ENCODE measurements at places on chromosomes 6 and 20.

DNA sequence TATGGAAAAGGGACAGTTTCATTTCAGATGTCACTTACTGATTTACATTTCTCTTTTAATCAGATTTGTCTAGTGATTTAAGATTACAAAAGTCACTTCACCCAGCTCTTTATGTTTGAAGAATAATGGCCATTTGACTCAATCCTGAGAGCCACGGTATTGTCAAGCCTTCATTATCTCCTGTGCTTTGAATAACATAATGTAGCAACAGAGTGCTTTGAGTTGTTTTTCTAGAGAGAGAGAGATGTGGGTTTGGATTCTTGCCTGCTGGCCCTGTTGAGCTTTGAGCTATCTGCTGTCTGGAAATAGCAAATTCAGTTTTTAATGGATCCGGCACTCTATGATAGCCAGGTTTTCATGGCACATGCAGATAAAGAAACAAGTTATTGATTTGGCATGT is 478.4 kb upstream of the SOX4 start:
- no peak for DNase-seq

DNA sequence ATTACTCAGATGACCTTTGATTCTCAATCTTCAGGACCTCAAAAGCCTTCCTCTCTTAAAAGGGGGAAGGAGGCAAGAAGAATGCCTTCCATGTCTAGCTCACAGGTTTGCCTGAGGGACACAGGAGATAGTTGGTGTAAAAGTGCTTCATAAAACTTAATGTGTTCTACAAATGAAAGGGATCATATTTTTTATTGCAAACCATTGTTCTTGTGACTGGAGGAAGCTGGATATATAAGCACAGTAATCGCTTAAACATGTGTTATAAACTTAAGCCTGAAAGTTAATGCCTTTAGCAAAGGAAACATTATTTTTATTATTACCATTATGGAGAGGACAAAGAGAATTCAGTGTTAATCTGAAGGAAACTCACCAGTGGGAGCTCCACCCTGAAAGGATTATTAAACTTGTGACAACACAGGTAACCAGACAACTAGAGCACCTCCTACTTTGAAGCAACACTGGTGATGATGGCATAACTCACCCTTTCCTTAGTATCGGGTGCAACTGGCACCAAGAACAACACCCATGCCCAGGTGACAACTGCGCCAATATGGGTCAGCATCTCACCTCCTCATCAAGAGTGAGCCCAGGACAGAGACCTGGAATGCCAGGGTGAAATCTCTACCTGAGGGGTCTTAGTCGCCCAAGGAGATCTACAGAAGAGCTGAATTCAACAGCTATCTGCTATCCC is 288.7 kb upstream of the PRDM1 start:
- DNase-seq, result no peak

DNA sequence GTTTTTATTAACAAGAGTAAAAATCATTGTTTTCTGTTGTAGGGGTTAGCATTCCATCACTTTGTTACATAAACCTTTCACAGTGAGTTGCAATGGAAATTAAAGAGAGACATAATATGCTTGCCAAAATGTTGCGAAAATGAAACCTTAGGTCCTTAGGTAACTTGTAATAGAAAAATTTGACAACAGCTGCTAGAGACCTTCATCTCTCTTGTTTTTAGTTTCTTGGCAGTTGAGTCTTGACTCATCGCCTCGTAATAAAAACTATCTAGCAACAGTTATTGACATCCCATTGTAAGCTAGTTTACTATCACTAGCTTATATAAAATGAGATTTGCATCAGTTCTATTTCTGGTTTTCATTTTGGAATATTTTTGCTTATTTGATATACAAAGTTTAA is 179.0 kb upstream of the MMS22L start:
- DNase-seq, result no peak

- no peak for DNase-seq
Measured at GRCh38 chr6:70252604-70253003, 50.3 kb downstream of the COL9A1 start.

- DNase-seq, result no peak
Measured at GRCh38 chr6:163720005-163720404, 305.5 kb downstream of the QKI start.

DNA sequence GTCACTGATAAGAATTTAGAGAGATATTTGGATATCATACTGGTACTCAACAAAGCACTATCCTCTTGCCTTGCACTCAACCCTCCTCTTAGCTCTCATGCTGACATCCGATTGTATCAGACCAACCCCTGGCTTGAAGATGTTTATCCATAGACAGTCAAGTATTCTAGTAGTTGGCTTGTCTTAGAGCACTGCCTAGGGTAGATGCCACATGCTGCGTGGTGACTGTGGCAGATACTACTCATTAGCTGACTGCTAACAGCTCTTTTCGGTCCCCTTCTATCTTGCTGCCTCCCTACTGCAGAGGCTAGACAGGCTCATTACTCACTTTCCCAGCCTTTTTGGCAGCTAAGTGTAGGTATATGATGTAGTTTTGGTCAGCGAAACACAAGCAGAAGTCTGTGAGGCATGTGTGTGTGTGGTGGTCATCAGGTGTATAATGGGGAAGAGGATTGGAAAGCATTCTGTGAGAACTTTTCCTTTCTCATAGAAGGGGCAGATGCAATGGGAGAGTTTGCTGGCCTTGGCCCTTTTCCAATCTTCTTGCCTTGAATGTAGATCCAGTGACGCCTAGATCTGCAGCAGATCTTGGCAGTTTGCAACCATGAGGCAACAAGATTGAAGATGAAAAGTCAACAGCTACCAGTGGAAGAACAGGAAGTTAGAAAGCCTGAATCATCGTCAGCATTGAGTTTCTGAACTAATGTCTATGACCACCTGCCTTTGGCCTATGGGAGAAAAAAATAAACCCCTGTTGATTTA is 4.4 kb upstream of the IFNGR1 start:
- no peak for DNase-seq

- no peak for DNase-seq
Measured at GRCh38 chr6:227812-228338, 64.4 kb upstream of the DUSP22 start.

- no peak for DNase-seq
Measured at GRCh38 chr6:136757150-136757549, 35.1 kb downstream of the MAP3K5 start.

- no peak for DNase-seq
Measured at GRCh38 chr6:166005401-166005943, 162.2 kb downstream of the TBXT start.

GRCh38 chr6:139982652-139983295 is 608.3 kb upstream of the CITED2 start:
- DNase-seq, result no peak

- peak; percentile 61 for DNase-seq
Measured at GRCh38 chr6:30219244-30219643, 6.0 kb upstream of the TRIM26 start.

GRCh38 chr6:33880766-33881165 is 77.0 kb upstream of the MLN start:
- no peak for DNase-seq

GRCh38 chr20:35575958-35576357 is 34.1 kb downstream of the ERGIC3 start:
- no peak for DNase-seq

DNA sequence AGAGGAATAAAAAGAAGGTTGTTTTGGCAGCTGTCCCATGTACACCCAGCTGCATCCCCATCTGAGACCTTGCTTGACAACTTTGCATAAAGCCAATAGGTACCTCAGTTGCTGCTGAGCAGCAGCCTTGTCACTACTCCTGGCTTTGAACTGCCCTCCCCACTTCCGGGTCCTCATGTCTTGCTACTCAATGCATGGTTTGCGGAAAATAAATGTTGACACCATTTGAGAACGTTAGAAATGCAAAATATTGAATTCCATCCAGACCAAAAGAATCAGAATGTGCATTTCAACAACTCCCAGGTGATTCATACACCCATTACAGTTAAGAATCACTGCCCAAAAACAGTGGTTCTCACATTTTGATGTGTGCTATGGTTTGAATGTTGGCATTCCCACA is 32.9 kb downstream of the GPX5 start:
- no peak for DNase-seq

GRCh38 chr6:126372626-126373025 is 32.7 kb downstream of the CENPW start:
- no peak for DNase-seq

GRCh38 chr6:41700463-41701347 is 34.7 kb downstream of the TFEB start:
- no peak for DNase-seq

- no peak for DNase-seq
Measured at GRCh38 chr20:41248368-41249024, 69.0 kb downstream of the ZHX3 start.

DNA sequence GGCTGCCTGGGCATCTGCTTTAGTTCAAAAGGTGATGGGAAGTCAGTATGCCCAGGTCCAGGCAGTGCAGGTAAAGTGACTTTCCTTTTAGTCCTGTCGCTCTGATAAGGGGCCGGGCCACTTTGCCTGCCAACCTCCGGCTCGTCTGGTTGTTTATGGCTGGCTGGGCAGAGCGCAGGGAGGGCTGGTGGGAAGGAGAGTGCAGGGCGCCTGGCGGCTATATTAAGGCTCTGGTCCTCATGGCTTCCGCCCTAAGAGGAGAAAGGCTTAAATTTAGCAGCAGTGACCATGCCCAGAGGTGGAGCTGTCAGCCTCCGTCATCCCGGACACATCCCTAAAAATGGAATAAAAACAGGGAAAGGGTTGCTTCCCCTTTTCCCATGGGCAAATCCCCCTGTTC is 14.6 kb downstream of the GATA5 start:
- peak; percentile 23 for DNase-seq

- no peak for DNase-seq
Measured at GRCh38 chr6:8642854-8643253, 207.5 kb upstream of the SLC35B3 start.

GRCh38 chr6:44072959-44073611 is 54.2 kb downstream of the MRPL14 start:
- peak; percentile 68 for DNase-seq

DNA sequence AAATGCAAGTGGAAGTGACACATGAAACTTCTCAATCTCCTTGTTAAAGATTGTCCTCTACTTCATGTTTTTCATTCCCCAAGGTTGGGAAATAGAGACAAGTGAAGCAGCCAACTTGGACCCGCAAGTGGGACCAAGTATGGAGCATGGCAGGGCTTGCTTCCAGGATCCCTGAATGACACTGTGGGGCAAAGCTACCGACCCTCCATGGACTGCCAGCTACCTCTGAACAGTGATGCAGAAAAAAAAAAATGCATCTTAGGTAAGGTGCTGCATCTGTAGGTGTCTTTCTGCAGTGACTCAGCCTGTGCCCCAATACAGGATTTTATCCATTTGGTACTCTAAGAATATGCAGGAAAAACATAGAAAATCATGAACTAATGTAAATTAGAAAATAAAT is 119.1 kb upstream of the ENPP5 start:
- DNase-seq, result no peak

DNA sequence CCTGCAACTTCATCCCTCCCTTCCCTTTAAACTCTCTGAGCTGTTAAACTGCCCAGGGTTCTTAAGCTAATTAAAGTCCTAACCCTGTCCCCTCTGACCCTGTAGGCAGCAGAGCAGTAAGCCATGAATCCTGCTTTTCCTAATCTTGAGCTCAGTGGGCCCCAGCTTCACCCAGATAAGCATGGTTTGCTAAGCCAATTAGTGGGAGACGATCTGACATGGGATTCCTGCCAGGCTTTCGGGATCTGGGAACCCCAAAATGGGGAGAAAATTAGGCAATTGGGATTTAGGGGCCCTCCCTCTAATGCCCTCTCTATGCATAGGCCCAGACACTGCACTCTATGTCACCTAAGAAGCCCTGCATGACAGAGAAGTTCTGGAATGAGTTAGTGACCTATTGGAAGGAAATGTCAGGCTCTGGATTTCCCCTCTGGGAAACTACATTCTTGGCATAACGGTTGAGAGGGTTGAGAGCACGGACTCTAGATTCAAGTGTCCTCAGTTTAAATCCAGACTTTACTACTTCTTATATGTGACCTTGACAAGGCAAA is 4.6 kb downstream of the XKR7 start:
- no peak for DNase-seq

DNA sequence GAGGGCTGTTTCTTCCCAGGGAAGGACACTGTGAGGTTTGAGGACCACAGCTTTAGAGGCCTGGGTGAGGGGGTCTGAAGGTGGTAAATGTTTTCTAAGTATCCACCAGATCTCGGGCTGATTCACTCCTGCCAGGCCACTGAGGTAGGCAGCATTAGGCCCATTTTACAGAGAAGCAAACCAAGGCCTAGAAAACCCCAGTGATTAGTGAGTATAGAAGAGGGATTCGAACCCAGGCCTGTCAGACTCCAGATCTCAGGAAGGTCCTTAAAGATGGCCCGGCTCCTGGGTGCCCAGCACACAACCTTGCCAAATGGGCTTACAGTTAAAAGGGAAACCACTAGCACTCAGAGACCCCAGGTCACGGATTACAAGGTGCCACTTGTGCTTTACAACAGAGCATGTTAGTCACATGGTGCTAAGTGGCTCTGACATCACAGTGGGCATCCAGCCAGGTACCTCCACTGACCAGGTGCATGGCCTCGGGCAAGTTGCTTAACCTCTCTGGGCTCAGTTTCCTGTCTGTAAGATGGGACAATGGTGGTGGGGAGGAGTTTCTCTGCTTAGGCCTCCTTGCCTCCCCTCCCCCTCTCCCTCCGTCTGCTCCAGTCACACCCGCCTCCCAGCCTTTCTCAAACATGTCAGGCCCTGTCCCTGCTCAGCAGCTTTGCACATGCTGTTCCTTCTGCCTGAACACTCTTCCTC is 18.8 kb upstream of the SIRPA start:
- DNase-seq, result no peak

- no peak for DNase-seq
Measured at GRCh38 chr20:64176971-64177370, 12.7 kb downstream of the MYT1 start.

DNA sequence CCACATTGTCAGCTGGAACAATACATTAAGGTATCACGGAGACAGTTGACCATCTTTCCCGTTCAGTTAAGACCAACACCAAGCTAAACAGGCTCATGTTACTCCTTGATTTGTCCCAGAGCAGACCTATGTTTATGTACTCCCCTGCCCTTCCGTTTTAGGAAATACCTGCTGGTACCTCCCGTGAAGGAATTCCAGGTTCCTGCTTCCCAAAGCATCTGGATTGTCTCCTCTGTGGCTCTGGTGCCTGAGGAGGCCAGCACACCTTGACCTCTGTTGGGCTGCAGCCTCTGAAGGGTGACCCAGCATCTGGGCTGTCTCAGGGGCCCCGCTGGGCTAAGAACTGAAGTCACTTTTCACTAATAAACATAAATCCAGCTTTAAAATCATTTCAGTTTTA is 647.8 kb upstream of the MARCKS start:
- DNase-seq, result no peak

- DNase-seq, result peak; percentile 96
Measured at GRCh38 chr6:14108571-14109410, 8.8 kb upstream of the CD83 start.

DNA sequence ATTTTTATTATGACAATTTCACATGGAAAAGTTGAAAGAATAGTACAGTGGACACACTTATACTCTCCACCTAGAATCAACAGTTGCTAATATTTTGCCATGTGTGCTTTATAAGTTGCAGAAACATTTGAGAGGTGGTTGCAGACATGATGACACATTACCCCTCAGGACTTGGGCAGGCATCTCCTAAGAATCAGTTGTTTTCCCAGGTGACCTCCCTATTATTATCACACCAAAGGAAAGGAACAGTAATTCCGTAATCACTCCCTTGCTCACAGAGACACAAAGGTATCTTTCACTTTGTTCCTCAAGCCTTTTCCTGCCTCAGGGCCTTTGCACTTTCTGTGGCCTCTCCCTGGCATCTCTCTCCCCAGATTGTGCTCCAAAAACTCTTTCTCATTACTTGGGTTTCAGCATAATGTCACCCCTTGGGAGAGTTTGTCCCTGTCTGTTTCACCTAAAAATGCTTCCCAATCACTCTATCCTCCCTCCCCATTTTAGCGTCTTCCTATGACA is 5.9 kb upstream of the SULF2 start:
- no peak for DNase-seq

Measured in upper lobe of left lung (tissue), 6 donors.